A549 (cell line): ENCODE measurements at places on chromosomes 3 and 15. TPM values are rescaled to one million over a fixed set of nuclear protein-coding genes. Genes with fewer than 3 reads are reported as not detected.
A peak's percentile ranks its signal among the peaks of the same experiment; 100 is the strongest.

The ALDH1A3 gene
- polyA plus RNA-seq = 11.5 to 13.9 TPM (median 12.2 TPM) in 3 replicates

- no peak for DNase-seq
Measured at GRCh38 chr3:100697723-100698285, 11.5 kb upstream of the TFG start.

DNA sequence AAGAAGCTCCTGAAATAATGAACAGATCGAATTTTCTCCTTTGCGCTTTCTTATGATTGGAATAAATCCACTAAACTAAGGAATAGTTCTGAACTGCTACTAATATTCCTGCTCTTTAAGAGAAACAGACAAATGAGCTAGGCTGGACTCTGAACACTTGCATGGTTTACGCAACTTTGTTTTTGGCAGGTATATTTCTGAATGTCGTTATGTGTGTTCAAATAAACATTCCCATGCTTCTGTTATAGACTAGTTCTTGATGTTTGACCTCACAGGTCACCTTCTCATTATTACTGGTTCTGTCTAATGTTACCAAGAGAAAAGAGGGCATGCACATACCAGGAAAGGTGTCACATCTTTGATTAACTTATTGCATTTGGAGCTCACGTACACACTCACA lies 418.2 kb downstream of the EPHB1 start:
- no peak for DNase-seq

DNA sequence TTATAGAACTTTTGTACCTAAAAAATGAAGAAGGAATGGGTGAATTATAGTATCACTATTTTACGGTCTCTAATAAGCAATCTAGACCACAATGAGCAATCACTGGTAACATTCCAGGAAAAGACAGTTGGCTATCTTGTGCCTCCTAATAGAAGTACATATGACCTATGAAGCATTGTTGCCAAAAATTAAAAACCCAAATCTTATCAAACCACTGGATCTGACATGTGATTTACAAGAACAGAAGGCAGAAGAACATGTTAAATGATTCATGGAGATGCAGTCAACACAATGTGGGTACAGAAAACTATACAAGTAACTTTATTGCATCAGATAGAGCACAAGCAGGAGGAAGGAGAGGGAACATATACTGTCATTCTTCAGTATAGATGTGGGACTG lies 14.5 kb upstream of the HYKK start:
- DNase-seq = no peak

DNA sequence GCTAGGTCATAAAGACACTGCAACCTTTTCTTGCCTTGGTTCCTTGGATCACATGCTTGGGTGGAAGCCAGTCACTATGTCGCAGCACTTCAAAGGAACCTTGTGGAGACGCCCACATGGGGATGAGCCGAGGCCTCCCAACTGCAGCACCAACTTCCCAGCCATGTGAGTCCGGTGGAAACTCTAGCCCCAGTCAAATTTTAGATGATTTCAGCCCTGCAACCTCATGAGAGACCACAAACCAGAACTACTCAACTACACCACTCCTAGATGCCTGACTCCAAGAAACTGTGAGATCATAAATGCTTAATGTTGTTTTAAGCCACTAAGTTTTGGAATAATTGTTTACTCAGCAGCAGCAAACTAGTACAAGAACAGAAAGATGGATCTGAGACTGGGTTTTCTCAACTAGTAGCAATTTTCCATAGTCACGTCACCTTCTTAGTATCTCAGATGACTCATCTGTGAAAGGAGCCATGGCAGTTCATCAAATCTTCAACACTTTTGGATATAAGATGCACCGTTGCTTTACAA lies 86.5 kb downstream of the MB21D2 start:
- DNase-seq = no peak

DNA sequence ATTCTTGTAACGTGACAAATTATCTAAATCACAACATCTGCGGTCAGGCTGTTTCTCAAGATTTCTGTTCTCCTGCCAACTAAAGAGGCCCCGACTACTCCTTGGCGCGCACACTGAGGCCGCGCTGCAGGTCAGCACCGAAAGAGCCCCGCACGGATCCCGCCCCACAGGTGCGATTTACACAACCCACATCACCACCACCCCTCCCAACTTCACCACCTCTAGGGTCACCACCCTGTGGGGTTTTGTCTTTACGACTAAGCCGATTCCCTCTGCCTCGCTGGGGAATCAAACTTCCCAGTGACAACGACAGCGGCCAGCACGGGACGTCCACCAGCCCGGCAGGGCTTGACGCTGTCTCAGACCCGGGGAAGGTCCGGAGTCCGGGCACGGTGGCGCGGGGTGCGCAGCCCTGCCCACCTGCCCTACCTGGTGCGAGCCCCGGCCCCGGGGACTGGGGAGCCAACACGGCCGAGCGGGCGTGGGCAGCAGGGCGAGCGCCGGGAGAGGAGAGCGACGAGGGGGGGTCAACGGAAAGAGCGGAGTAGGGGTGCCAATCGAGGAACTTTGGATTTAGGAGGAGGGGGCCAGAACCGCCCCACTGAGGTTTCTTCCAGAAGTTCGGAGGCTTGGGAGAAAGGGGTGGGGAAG lies 764 bp downstream of the UACA start:
- DNase-seq = peak; percentile 53

The LSG1 gene
- 37.4 to 40.7 TPM (median 39.9 TPM) in 3 replicates for polyA plus RNA-seq

The SPATA12 gene
- 0.18 to 0.24 TPM (median 0.18 TPM) in 3 replicates for polyA plus RNA-seq

DNA sequence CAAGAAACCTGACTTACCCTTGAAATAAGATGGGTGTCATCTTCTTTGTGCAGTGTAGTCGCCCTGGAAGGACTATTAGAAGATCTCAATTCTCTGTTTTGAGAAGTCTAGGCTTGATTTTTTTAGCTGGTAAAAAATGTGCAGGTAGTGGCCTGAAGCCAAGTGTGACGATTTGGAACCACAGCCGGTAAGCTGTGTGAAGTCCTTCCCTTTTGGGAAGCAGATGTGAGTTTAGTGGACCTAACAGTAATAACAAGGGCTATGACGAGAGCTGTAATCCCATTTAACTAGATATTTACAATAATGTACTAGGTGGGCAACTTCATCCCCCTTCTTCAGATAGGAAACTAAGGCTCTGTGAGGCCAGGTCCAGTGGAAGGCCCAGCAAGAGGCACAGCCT lies 81.7 kb upstream of the MYZAP start:
- DNase-seq = no peak

- DNase-seq = no peak
Measured at GRCh38 chr15:92079047-92079446, 225.5 kb downstream of the SLCO3A1 start.

DNA sequence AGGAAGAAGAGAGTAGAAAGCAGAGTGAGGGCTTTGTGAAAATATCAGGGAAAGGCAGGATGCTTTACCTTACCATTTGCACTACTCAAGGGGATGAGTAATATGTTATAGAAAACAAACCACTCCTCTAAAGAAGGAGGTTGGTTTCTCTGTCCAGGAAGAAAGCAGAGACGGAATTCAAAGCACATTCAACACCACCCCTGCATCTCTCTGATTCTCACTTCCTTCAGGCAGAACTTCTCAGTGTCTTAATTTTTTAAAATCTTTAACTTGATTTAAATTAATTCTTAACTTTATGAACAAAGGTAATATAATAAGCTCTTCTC lies 82.4 kb downstream of the NR2F2 start:
- no peak for DNase-seq

DNA sequence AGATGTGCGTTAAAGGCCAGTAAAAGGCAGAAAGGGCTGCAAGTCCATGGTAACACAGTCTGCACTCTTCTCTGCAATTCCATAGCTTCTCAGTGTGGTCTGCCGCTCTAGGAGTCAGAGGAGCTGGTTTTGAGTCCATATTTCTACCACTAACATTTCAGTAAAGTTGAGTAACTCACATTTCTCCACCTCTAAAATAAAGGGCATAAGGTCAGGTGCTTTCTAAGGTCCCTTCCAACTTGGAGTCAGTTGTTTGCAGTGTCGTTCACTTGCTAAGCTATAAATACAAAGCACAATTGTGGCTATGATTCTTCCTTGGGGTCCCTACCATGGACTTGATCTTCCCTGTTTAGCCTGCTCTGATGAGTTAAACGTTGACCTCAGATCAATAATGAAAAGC lies 171.1 kb downstream of the P3H2 start:
- no peak for DNase-seq

GRCh38 chr3:105860641-105861040 lies 8.2 kb downstream of the CBLB start:
- DNase-seq = no peak

The CCR8 gene
- polyA plus RNA-seq = not detected in 3 replicates

DNA sequence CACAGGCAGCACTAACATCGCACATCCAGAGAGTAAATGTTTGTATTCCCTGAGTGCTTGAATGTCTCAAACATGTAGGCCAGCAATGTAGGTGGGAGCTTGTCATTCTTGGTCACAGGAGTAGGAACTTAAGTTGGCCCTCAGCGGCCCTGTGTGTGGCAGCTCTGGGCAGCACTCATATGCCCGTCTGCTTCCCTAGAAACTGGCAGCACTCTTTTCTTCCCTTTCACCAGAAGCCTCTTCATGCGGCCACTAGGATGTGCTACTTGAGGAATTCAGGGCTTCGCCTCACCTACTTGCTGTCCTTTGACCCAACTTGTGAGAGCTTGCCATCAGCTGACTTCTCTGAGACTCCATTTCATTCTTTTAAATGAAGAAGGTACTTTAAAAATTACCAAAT lies 69.5 kb downstream of the TIPARP start:
- peak; percentile 12 for DNase-seq

- DNase-seq = no peak
Measured at GRCh38 chr3:183275418-183275817, 22.4 kb downstream of the B3GNT5 start.

The LINS1 gene
- 10.0 to 12.1 TPM (median 11.1 TPM) in 3 replicates for polyA plus RNA-seq

GRCh38 chr3:113495035-113495434 lies 19.9 kb downstream of the SPICE1 start:
- peak; percentile 55 for DNase-seq

- DNase-seq = no peak
Measured at GRCh38 chr3:59998058-59998457, 948.2 kb upstream of the CFAP20DC start.

DNA sequence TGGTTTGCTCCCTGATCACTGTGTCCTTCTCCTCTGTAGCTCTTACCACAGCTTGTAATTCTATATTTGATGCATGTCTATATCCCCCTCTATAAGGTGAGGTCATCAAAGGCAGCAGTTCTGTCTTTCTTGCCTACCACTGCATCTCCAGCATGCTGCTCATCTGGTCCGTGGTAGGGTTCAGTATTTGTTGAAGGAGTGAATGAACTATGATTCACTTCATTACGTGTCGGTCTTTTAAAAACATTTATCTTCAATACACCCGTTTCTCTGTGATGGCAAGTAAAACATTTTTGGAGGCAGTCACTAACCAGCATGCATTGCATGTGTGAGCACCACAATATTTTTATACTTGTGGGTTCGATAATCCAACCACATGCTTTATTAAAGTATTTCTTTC lies 27.6 kb downstream of the CHST14 start:
- DNase-seq = no peak

GRCh38 chr15:90213818-90214204 lies 12.7 kb downstream of the SEMA4B start:
- no peak for DNase-seq

- no peak for DNase-seq
Measured at GRCh38 chr3:108085370-108085769, 5.5 kb downstream of the CD47 start.

The C3orf49 gene
- not detected in 3 replicates for polyA plus RNA-seq

- no peak for DNase-seq
Measured at GRCh38 chr3:123013876-123014275, 13.7 kb downstream of the SEMA5B start.

DNA sequence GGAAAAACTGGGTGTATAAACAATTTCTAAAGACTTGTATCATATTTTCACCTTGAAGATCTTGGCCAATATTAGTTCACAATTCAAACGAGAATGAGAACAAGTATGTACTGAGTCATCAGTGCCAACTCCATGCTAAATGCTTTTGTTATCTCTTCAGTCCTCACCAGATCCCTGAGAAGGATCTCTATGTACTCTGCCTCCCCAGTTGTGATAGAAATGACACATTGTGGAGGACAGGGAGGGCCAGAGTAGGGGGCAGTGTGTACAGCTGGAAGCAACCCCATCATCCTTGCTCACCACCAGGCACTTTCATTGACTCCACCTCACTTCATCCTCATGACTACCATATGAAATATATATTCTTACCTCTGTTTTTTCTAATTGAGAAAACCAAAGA lies 353.7 kb upstream of the SOX2 start:
- DNase-seq = no peak

DNA sequence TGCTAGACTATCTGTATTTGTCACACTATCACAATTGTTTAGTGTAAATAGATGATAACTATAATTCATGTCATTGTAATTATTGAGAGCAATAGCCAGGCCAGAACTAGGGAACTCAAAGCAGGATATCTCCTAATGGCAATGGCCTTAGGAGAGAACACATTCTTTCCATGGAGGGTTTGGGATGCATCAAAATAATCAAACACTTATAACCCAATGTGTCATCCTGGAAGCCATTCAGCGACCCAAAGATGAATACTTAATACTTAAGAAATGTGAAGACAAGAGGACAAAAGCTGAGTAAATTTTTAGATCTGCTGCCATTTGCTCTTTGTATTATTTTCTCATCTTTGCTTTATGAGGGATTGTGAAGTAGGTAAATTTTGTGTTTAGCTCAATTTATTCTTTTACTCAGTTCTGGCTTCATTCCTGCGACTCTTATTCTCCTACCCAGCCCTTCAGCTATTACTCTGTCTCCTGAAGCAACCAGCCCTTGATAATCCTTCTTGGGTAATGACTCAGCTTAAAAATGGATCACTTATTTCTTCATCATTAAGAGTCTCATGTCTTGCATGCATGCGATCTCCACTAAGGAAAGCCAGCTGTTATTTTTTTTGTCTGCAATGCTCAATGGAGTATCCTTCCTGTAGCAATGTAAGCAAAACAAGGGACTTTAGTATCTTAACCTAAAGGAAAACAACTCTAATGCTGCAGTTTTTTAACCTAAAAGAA lies 2.0 kb downstream of the OR4F15 start:
- peak; percentile 25 for DNase-seq

- DNase-seq = no peak
Measured at GRCh38 chr3:42610976-42611375, 10.5 kb downstream of the NKTR start.

DNA sequence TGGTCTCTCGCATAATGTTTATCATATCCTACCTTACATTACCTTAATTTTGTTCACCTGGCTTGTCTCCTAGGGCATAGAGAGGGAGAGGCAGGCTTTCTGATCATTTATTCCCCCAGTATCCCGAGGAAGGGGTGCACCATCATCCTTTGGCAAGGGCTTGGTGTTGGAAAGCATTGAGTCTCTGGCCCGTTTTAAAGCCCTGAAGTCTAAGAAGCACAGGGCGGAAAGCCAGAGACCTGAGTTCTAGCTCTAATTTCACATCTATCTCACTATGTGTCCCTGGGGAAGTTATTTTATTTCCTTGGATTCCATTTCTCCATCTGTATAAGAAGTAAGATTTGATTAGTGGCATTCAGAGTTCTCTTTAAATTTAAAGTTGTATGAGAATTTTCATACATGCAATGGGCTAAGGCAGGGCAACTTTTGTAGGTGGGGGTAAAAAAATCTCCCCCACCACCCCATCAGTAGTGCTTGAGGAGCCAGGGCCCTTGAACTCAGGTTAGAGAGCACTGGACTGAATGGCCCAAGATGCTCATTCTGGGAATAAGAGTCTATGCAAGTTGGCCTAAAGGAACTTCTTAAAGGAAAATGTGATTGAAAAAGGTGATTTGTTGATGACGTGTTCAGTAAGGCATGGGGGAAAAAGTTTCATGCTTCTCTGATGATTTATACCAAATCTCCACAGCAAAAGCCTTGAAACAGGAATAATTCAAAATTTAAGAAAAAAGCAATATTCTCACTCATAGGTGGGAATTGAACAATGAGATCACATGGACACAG lies 10.1 kb downstream of the TMC3 start:
- DNase-seq = no peak

GRCh38 chr3:140794507-140794906 lies 116.6 kb downstream of the TRIM42 start:
- DNase-seq = no peak
